ENCODE measurements at places on chromosomes 1 and 21.

DNA sequence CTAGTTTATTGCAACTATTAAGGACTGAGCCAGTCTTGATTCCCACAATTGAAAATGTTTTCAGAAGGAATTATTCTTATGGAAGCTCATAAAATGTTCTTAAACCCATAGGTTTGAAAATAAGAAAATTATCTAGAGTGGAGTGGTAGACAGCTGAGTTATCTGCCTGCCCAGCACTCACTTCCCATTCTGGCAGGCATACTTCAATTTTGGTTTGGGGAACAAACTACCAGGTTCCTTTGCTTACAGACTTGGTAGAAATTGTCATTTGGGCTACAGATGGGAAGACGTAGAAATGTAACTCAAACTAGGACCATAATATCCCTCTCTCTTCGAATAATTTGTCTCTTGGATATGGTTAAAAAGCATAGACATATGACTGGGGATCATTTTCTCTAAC, 18.4 kb downstream of the JUN start:
- no peak for DNase-seq

DNA sequence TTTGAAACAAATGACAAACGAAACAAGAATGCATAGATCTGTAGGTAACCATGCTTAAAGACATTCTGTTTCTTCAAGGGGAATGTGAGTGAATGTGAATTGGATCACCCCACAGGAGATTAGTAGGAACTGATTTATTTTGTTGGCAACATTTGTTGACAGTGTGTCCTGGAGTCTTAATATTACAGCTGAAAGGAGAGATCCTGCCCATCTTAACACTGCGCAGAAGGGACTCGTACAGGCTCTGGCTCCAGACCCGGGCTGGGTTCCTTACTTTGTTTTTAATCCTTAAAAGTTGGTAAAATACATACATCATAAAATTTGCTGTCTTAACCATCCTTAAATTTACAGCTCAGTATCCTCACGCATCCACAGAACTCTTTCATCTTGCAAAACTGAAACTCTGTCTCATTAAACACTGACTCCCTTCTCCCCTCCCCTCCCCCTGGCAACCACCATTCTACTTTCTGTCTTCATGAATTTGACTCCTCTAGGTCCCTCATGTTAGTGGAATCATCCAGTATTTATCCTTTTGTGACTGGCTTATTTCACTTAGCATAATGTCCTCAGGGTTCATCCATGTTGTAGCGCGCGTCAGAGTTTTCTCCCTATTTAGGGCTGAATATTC, 74.1 kb downstream of the GALNT2 start:
- DNase-seq = no peak

GRCh38 chr1:56452027-56453011, 127.0 kb downstream of the PLPP3 start:
- DNase-seq = no peak

GRCh38 chr1:174989536-174990220, 10.1 kb upstream of the CACYBP start:
- DNase-seq = no peak

DNA sequence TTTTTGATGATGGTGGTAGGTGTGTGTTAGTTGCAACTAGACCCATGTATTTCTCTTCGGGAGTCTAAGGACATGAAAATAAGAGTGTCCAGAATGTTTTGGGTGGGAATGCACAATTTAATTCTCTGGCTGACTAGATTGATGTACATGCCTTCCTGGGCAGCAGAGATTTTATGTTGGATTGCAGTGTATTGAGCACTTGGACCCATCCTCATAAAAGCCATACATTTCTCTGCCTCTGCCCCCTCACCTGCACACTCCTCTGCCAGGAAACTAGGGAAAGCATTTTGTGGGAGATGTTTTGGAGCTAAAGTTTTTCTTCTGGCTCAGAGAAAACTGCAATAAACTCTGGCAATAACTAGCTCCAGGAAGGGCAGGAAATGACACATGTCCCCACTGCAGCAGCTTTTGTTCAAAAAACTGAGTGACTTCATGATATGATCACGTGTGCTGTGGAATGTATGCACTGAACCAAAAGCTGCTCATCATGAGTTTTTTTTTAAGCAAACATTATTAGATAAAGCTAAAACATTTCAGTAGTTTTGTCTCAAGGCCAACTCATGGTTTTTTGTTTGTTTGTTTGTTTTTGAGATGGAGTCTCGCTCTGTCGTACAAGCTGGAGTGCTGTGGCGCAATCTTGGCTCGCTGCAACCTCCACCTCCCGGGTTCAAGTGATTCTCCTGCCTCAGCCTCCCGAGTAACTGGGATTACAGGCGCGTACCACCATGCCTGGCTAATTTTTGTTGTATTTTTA, 17.6 kb downstream of the RIT1 start:
- DNase-seq = no peak

Measured in NCI-H1048 (cell line).